Stimulated activated CD8-positive, alpha-beta memory T cell treated with anti-CD3 and anti-CD28 coated beads, Interleukin-7, amount 100 ng/mL, for 1 hour (primary cell): ENCODE measurements at places on chromosomes 1 and 21.
A peak's percentile ranks its signal among the peaks of the same experiment; 100 is the strongest.

- DNase-seq = no peak
Observed at GRCh38 chr1:58090640-58091039, 455.9 kb downstream of the OMA1 start.

DNA sequence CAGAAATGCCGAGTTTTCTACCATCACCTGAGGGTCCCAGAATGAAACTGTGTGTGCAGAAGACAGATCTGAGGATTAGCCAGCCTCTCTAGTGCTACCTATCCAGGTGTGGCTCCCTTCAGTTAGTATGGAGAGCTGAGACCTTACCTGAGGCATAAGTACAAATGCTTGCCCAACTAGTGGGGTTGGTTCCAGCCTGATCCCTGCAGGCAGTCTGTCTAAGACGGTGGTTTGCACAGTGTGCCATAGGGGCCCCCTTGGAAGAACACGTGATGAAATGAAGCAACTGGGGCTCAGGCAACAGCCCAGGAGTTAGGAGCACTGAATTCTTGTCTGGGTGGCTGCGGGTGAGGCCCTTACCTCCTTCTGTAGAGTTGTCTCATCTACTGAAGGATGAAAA lies 15.6 kb downstream of the S100A7A start:
- DNase-seq = no peak

DNA sequence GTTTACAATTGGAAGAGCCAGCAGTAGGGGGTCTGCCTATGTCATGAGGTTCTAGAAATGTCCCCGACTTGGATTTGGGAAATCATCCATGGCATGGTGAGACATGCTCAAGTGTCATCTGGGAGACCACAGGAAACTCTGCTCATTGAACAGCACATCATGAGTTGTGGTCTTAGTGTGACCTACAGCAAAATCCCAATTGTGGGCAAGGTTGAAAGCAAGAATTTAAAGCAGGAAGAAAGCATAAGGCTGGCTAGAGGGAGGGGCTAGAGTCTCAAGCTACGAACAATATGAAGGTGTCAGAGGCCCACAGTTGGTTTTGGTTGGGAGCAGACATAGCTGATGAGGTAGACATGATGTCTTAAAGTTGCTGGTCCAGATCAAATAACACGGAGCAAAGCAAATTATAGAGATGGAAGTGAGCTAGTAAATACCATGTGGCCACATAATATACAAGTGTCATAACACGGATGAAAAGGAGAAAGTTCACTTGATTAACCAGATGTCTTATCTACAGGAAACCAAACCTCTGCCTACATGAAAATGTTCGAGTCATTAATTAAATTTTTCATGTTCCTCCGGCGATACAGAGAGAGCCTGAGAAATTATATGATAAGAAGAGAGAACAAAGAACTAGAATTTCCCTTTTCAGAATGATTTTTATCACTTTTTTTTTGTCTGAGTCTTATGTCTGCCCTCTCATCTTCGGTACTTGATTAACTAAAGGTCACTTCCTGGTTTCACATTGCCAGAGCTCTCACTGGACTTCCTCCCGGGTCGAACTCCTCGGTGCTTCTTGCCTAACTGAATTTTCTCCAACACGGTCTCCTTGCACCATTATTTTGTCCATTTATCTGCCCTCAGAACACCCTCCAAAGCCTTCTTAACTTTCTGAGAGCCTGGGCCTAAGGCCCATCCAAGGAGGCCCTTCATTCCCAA lies 67.5 kb upstream of the DUSP10 start:
- DNase-seq = no peak

DNA sequence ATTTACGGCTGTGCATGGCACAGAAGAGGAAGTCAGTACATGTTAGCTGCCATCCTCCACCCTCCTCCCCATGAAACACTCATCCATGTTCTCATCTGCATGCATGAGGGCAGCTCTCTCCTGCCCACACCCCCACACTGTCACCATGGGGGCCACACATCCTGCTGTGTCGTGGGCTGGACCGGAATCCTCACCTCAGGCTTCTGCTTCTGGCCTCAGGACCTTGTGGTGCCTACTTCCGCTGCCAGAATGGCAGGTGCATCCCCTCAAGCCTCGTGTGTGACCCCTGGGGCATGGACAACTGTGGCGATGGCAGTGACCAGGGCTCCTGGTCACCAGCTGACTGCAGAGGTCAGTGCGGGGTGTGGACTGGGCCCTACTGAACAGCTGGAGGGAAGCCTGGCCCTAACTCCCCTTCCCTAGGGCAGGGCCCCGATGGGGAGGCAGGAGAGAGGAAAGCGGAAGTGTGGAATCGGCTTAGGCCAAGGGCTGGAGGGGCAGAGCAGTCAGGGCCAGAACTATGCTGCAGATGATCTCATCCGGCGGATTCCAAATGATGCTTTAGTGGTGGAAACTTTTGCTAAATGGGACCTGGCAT lies 3.8 kb downstream of the LDLRAD2 start:
- DNase-seq = no peak

- no peak for DNase-seq
Observed at GRCh38 chr1:53535846-53536245, 76.6 kb downstream of the DMRTB1 start.

GRCh38 chr1:1212780-1213344 lies 1.1 kb downstream of the TNFRSF4 start:
- DNase-seq = no peak

DNA sequence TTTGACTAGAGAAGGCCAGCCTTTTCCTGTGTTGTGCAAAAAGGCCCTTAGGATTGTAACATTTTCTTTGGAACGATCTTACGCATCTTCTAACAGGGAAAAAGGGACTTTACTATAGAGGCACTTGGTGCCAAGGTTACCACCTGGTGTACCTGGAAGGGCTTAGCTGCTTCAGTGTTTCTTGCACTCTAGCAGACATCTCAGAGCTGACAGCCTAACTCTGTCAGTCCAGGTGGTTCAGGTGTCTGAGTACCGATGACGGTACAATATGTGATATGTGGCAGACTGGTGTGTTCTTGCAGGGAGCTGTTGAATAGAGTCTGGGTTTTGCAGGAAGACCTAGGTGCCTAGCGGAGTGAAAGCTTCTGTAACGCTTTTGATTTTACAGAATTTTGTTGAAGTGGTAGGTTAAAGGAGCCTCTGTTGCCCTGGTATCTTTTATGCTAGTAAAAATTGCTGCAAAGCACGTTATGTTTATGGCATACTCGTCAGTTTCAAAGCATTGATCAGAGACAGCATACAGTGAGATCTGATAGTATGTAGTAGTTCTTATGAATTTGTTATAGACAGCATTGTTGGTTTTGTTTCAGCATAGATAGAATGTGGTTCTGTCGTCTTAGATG lies 1.4 kb downstream of the MAGI3 start:
- DNase-seq = no peak

DNA sequence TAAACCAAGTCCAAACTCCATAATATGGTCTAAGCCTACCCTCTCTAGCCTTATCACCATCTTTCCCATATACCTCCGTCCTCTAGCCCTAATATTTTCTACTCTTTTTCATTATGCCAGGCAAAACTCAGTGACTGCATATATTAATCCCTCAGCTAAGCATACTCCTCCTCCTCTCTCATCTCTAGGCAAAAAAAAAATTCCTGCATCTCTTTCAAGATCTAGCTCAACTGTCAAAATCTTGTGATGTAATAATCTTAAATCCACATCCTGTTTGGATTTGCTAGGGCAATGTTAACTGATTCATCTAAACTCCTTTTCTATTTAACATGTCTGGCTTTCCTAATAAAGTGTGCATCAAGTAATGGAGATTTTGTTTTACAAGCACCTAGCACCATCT lies 20.4 kb downstream of the PRPF38A start:
- DNase-seq = no peak

DNA sequence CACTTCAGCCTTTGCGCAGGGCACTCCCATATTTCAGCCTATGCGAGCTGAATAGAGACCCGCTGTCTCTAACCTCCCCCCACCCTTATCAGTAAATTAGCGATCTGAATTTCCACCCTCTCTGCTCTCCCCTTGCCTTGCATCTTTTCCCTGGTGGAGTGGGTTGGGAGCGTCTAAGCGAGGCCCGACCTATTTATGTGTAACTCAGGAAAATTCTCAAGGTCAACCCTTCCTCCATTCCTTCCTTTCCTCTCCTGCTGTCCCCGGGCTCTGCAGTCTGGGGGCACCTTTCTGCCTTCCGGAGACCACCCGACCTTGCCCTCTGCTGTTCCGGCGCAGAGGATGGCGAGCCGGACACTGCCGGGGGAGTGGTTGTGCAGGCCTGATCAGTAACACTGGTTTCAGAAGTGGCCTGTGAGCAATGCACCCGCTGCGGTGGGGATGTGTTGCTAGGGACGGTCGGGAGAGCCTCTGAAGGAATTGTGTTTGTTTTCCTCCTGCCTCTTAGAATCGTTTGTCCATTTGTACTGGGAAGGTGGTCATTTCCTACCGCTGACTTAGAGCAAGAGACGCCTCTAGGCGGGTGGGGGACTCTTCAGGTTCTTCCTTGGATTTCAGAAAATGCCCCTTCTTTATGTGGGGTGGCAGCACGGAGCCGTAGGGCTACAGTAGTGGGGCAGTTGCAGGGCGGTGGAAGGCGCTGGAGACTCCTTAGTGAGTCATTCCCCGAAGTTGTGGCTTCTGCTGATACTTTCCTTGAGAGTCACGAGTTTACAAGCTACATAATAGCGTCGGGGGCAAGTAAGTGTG lies 513 bp downstream of the MGST3 start:
- DNase-seq = peak; percentile 17

DNA sequence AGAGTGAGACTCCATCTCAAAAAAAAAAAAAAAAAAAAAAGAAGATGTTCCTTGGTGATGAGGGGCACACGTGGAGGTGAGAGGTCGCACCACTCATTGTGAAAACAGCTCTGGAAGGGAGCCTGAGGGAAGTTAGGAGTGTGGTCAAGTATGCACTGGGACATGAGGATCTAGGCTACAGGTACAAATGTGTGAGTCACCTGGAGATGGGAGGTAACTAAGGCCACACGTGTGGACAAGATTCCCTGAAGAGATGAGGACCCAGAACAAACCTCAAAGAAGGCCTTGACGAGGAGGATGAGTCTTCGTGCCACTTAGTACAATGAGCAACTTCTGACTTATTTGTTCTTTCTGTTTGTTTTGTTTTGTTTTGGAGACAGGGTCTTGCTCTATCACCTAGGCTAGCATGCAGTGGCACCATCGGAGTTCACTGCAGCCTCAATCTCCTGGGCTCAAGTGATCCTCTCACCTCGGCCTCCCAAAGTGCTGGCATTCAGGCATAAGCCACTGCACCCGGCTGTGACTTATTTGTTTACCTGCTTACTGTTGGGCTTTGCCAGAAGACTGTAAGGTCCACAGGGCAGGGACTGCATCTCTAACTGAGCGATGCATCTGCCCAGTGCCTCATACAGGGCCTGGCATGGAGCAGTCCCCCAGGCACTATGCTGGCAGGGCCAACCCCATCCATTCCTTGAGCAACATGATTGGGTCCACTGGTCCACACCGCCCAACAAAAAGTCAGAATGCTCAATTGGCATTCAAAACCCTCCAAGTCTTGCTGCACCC lies 6.4 kb downstream of the ASAP3 start:
- DNase-seq = no peak

- DNase-seq = no peak
Observed at GRCh38 chr1:93798291-93798690, 80.7 kb downstream of the DNTTIP2 start.

GRCh38 chr1:146019231-146020057 lies 2.1 kb downstream of the HJV start:
- no peak for DNase-seq

- DNase-seq = no peak
Observed at GRCh38 chr1:170376801-170377385, 155.1 kb upstream of the GORAB start.

DNA sequence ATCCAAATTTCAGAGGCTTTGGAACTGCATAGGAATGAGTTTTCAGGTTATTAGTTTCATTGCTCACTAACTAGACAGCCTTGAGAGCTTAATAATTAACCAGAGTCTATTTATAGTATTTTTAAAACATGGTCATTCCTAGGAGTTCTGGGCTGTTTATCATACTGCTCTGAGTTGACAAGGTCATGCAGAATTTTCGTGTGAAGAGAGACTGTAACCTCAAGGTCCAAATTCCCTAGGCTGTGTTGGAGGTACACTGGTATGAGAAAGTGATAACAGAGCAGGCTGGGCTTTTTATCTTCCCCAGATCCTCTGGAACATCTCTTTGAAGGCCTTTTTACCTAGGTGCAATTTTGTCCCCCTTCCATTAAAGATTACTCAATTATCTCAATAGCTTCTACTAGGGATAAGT lies 736.3 kb downstream of the LTN1 start:
- no peak for DNase-seq

GRCh38 chr1:245062741-245063305 lies 92.0 kb upstream of the KIF26B start:
- no peak for DNase-seq

DNA sequence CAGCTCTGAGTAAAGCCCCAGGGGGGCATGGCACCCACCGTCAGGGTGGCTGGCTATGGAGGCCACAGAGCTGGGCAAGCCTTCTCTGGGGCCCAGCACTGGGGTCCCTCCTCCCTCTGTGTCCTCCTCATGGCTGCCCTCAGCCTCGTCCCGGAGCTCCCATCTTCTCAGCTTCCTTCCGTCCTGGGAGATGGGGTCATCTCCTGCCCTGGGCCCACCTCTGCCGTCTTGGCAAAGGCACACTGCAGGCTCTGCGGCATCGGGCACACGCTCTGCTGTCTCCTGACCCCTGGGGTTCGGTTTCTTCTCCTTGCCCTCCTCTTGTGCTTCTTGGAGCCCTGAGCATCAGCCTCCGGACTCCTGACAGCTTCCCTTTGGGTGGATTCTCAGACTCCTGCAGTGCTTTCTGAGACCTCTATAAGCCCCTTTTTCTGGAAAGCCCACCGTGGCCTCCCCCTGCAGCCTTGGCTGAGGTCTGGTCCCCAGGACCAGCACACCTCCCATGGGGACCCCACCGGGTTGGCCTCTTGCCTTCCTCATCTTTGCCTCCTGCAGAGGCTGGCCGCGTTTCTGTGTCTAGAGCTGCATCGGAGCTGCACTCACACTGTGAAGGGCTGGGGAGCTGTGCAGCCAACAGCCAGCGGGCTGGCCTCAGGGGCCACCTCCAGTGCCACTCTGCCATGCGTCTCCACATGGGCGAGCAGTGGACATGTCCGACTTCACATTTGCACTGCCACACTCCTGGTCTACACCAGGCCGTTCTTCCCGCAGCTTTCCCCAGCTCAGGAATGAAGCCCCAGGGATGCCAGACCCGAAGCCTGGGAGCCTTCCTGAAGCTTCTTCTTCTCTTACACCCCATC lies 11.6 kb downstream of the UMODL1 start:
- DNase-seq = no peak

- DNase-seq = no peak
Observed at GRCh38 chr1:87327376-87328271, 1.1 kb upstream of the LMO4 start.

GRCh38 chr21:34133392-34133791 lies 60.0 kb downstream of the MRPS6 start:
- no peak for DNase-seq

- DNase-seq = no peak
Observed at GRCh38 chr1:186633116-186633515, 47.1 kb downstream of the PTGS2 start.

- DNase-seq = no peak
Observed at GRCh38 chr21:9750341-9751086, 770.9 kb upstream of the TPTE start.

GRCh38 chr1:204255966-204256365 lies 42.2 kb upstream of the GOLT1A start:
- DNase-seq = no peak

GRCh38 chr1:241589521-241589920 lies 50.6 kb downstream of the CHML start:
- DNase-seq = no peak

- DNase-seq = no peak
Observed at GRCh38 chr1:118363396-118363795, 178.4 kb upstream of the SPAG17 start.
